Fibroblast of skin of left biceps (primary cell): ENCODE measurements at places on chromosomes 5 and 9.

GRCh38 chr9:69317894-69318293 lies 7.1 kb upstream of the ENTREP1 start:
- DNase-seq = no peak

DNA sequence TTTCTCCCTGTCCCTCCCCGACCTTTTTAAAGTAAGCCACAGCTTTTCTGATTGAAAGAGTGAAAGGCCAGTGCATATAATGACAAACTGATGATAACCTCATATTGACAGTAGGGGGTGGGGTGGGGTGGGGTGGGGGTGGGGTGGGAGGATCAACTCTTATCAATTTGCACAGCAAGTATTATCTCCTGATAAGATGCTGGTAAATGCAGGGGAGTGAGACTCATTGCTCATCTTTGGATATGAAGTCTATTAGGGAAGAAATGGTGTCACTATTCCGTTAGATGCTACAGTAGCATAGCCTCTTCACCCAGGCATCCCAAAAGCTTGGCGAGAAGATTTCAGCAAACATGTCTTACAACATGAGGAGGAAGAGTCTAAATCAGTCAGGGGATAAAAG lies 38.9 kb upstream of the HMGCS1 start:
- no peak for DNase-seq

- no peak for DNase-seq
Observed at GRCh38 chr5:169413416-169413815, 112.5 kb upstream of the SLIT3 start.

DNA sequence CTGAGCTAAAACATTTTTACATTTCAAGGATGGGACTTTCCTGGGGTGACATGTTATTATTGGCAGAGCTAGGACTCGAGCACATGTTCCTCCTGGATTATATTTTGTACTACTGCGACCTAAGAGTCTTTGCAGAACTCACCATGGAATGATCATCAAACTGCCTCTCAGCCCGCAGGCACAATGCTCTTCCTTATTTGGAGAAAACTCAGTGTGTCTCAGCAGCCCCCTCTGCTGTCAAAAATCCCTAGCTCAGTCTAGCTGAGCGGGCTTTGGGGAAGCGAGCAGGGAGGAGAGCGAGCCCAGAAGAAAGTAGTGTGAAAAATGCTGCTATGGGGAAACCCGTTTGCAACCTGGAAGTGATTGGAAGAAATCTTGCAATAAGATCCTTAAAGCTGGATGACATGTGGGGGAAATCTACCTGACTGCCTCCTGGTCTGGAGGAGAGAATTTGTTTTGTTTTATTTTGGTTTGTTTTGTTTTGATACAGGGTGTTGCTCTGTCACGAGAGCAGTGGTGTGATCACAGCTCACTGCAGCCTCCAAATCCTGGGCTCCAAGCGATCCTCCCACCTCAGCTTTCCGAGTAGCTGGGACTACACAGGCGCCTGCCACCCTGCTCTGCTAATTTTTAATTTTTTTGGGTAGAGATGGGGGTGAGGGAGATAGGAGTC lies 89.9 kb upstream of the CLINT1 start:
- DNase-seq = peak; percentile 93

DNA sequence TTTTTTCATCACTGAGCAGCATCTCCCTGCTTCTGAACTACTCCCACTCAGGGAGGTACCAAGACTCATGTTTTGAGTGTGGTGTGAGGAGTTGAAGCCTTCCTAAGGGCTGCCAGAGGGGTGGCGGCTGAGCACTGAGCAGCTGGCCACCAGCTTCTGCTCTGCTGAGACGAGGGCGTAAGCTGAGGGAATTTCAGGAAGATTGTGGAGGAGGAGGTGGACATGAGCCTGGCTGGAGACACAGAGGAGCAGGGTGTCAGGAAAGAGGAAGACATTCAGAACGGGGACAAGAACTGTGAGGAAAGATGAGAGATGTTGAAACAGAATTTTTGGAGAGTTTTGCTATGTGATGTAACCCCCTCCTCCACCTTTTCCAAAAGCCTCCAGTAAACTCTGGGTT lies 7.8 kb downstream of the LCP2 start:
- no peak for DNase-seq

- peak; percentile 67 for DNase-seq
Observed at GRCh38 chr9:128215491-128216409, 12.6 kb downstream of the DNM1 start.

DNA sequence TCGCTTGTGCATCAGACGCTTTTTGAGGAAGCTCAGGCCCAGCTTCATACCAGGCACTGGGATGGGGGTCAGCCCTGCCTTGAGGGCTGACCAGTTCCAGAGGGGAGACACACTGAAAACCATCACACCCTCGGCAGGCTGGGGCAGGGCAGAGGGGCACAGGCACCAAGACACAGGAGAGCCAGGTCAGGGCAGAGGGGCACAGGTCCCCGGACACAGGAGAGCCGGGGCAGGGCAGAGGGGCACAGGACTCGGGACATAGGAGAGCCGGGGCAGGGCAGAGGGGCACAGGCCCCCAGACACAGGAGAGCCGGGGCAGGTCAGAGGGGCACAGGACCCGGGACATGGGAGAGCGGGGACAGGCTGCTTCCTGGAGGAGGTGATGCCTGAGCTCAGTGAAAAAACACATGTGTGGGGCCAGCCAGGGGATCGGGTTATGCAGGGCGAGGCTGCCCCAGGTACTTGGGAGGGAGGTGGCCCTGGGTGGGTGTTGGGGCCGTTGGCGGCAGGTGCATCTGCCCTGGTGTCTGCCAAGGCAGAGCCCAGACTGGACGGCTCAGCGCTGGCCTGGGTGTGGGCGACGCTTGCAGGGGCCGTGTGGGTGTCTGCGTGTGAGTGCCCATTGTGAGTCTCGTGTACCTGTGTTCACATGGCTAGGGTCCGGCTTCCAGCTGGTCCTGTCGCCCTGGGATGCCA lies 15.1 kb upstream of the SLC2A6 start:
- DNase-seq = no peak
